Mesangial cell (primary cell): ENCODE measurements at places on chromosomes 6 and 20. TPM values are rescaled to one million over a fixed set of nuclear protein-coding genes. Genes with fewer than 3 reads are reported as not detected.

Gene MCCD1
- total RNA-seq: not detected in 2 replicates

Gene SMLR1
- total RNA-seq: not detected in 2 replicates

Gene ARFGEF2
- total RNA-seq: 14.3 and 15.6 TPM in 2 replicates

Gene GPX6
- total RNA-seq: not detected in 2 replicates

Gene NKX2-2
- not detected in 2 replicates for total RNA-seq

Gene NKAPL
- total RNA-seq: 0.16 and 0.63 TPM in 2 replicates

Gene NKX2-4
- total RNA-seq: not detected in 2 replicates

Gene REPS1
- total RNA-seq: 18.6 and 31.0 TPM in 2 replicates

Gene SF3B5
- total RNA-seq: 207 and 280 TPM in 2 replicates

Gene DEFB121
- total RNA-seq: not detected in 2 replicates

Gene PRKN
- 0.49 and 4.4 TPM in 2 replicates for total RNA-seq

Gene ADNP
- 25.7 and 42.6 TPM in 2 replicates for total RNA-seq

Gene SAPCD1
- total RNA-seq: 1.0 and 5.7 TPM in 2 replicates

Gene DYNLT2
- 0.63 and 0.65 TPM in 2 replicates for total RNA-seq

Gene GABRR1
- total RNA-seq: not detected in 2 replicates

Gene RUNX2
- 20.2 and 27.0 TPM in 2 replicates for total RNA-seq

Gene LY6G5C
- total RNA-seq: 0.65 TPM in 1 of 2 replicates, not detected in the other

Gene DLK2
- 0.38 and 1.3 TPM in 2 replicates for total RNA-seq

Gene RSPH4A
- 0.13 and 0.16 TPM in 2 replicates for total RNA-seq

Gene SOD2
- total RNA-seq: 48.2 and 112 TPM in 2 replicates

Gene ZBTB46
- 1.8 and 5.6 TPM in 2 replicates for total RNA-seq

Gene IL17F
- not detected in 2 replicates for total RNA-seq

Gene STX16
- 22.2 and 27.8 TPM in 2 replicates for total RNA-seq

Gene RIMS4
- not detected in 2 replicates for total RNA-seq

Gene EYA4
- 0.16 and 1.5 TPM in 2 replicates for total RNA-seq

Gene ADGRF1
- 0.76 TPM in 1 of 2 replicates, not detected in the other for total RNA-seq

Gene SNTA1
- total RNA-seq: 16.2 and 18.7 TPM in 2 replicates

Gene KIAA1755
- 6.3 and 7.5 TPM in 2 replicates for total RNA-seq

Gene PPP1R3G
- total RNA-seq: 0.33 and 1.0 TPM in 2 replicates
